ENCODE measurements at places on chromosomes 6 and 20.

- no peak for DNase-seq
Measured at GRCh38 chr6:10307476-10307875, 107.4 kb downstream of the TFAP2A start.

DNA sequence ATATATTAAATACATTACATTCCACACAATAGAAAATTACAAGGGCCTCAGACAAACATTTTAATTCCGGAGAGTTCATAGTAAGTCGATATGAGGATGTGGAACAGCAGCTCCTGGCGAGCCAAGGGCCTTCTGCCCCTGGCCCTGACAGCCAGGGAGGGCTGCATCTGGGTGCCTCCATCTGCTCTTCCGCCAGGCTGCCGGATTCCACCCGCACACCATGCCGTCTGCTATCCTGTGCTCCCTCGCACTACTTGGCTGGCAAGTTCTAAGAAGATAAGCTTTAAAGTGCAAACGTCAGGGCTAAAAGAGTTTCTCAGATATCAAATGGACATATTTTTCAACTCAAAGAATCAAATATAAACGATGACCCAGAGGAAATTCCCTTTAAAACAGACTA is 656.3 kb upstream of the NOX3 start:
- DNase-seq, result no peak

- no peak for DNase-seq
Measured at GRCh38 chr20:9147547-9148024, 78.7 kb downstream of the PLCB4 start.

DNA sequence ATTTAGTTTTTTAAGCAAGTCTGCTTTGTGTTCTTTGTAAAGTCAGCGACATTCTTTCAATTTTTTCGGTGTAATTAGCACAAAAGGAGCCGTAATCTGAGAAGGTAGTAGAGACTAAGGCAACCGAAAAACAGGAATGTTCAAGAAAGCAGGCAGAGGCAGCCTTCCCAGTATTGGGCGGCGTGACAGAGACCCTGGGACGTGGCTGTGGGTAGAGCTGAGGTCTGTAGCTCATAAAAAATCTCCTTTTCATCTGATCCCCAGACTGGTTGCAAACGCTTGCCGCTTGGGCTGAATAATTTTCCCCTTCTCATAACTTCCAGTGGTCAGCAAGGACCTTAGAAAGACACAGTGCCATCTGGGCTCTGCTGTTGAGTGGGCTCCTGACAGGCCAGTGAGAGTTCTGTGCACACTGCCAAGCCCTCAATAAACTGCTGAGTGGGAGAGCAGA is 30.8 kb downstream of the GNAS start:
- DNase-seq, result no peak

DNA sequence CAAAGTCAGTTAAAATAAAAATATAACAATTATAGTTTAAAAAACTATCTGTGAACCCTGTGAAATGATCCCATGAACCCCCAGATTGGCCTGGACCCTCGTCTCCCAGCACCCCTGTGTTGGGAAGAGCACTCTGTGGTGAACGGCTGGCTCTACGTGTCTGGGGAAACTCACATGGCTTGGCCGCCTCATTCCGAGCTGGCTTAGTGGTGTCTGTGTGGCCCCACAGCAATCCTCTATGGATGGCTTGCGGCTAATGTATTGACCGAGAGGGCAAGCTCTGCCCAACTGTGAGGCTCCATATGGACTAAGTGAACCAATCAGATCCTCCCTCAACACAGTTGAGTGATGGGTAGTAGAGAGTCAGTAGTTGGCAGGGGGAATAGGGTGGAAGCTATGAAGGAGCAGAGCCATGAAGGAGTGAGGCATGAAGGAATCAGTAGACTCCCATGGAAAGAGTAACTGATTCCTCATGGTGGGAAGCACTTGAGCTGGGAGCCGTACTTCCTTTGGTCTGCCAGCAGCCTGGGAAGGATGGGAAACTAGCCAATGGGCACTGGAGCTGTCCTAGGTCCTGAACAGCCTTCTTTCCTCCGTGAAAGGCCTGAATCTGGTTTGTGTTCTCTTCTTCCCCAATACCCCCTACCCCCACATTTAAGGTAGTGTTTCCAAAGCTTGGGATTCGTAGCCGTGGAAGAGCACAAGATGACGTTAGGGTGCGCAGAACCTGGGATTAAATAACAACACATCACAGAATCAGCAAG is 21.6 kb upstream of the ZNF831 start:
- no peak for DNase-seq

GRCh38 chr6:6674872-6675271 is 86.4 kb downstream of the LY86 start:
- DNase-seq, result no peak

- DNase-seq, result no peak
Measured at GRCh38 chr20:63546956-63547724, 409 bp downstream of the SRMS start.

DNA sequence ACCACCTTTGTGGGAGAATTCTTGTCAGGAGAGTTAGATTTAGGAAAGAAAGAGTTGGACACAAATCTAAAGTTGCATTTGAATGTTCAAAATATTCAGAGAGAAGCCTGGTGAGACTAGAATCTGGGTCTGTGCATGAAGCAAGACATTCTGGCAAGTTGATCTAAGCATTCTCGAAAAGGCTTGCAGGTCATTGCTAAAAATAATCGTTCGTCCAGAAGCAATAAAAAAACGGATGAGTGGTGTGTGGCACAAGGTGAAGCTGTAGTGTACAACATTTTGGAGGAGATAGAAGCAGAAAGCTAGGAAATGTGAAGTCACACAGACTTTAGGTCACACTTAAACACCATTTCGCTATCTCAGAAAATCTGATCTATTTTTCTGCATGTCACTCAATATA is 114.9 kb upstream of the IFNGR1 start:
- no peak for DNase-seq

DNA sequence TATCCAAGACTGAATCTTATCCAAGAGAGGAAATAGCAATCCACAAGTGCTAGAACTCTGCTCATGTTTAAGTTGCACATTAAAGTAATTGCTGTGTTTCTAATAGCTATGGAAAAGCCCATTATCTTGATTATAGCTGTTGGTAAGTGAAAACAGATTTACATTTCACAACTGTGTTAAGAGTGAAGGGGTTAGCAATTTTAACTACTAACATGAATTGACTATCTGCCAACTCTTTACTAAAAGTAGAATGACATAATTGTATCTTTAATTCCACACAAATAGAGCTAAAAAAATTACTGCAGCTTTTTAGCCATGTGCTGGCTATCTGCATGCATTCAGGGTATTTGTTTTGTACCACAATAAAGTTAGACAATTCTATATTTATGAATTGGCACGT is 277.9 kb upstream of the IRAK1BP1 start:
- no peak for DNase-seq

- DNase-seq, result no peak
Measured at GRCh38 chr6:132107896-132108295, 156.7 kb upstream of the CCN2 start.

GRCh38 chr6:22112461-22112860 is 184.4 kb downstream of the PRL start:
- DNase-seq, result no peak

DNA sequence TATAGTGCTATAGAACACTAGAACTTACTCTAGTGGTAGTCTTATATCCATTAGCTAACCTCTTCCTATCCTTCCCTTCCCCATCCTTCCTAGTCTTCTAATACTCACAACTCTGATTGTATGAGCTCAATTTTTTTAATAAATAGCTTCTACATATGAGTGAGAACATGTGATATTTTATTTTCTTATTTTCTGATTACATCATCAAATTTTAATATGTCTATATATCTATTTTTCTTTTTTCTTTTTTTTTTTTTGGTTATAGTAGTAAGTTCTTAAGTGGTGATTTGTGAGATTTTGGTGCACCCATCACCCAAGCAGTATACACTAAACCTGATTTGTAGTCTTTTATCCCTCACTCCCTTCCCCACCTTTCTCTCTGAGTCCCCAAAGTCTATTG is 112.5 kb downstream of the JAG1 start:
- no peak for DNase-seq

GRCh38 chr20:57882451-57883161 is 172.8 kb upstream of the PMEPA1 start:
- DNase-seq, result no peak

GRCh38 chr20:50346374-50347283 is 156.0 kb downstream of the CEBPB start:
- no peak for DNase-seq

- no peak for DNase-seq
Measured at GRCh38 chr6:5220443-5220842, 40.3 kb downstream of the LYRM4 start.

DNA sequence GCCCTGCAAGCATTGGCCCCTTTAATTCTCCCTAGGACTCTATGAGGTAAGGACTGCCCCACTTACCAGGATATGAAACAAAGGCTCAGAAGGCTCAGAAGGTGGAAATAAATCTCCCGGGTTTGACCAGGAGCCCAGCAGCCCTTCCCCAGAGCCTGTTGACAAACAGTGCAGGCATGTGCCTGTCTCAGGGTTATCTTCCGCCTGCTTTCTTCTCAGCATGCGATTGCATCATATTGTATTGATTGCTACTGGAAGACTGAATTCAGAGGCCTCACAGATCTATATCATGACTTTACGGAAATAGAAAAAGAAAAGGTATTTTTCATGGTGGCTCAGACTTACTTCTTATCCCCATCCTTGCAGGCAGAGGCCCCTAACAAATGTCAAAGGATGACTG is 92.7 kb downstream of the PHACTR3 start:
- DNase-seq, result no peak

DNA sequence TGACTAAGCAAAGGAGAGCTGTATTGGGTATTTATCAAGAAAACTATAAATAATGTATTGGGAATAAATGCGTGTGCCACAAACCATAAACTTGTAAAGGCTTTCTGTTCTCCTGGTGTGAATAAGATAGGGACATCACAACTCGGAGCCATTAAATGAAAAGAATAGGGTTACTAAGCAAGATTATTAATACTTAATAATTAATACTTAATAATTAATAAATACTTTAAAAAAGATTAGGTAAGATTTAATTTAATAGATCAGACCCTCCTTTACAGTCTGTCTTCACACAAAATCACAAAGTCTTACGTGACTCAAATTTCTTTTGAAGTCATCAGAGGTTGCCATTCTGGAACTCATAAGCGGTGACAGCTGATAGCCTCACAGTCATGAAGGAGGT is 648.9 kb downstream of the PRKN start:
- no peak for DNase-seq

- DNase-seq, result no peak
Measured at GRCh38 chr6:1491591-1492319, 102.4 kb downstream of the FOXF2 start.

DNA sequence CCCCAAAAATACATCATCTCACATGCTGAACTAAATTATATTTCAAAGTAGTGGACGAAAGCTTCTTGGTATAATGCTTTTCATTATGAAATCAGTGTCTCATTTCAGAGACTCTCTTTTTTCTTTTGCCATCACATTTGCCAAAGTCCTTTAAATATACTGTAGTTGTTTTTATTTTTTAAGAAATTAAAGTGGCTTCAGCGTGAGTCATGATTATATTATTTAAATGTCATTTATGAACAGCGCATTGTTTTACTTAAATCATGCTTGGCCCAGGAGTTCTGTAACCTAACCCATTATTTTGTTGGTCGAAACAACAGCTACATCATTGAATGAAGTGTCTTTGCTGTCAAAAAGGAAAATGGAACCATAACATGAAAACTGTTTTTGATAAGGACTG is 100.9 kb downstream of the CD109 start:
- no peak for DNase-seq

DNA sequence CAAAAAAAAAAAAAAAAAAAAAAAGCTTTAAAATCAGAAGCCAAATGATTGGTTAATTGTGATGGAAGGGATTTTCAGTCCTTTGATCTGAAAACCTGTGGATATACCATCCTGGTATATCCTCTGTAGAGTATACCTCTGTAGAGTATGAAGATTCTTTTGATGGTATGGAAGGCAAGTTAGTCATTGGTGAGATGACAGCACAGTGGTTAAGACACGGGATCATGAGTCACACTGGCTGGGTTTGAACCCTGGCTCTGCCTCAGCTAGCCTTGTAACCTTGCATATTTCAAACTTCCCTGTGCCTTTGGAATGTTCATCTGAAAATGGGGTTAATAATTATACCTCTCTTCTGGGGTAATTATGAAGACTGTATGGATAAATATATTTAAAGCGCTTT is 179.3 kb downstream of the CARMIL1 start:
- no peak for DNase-seq

- DNase-seq, result no peak
Measured at GRCh38 chr6:154386848-154387717, 30.5 kb upstream of the IPCEF1 start.

DNA sequence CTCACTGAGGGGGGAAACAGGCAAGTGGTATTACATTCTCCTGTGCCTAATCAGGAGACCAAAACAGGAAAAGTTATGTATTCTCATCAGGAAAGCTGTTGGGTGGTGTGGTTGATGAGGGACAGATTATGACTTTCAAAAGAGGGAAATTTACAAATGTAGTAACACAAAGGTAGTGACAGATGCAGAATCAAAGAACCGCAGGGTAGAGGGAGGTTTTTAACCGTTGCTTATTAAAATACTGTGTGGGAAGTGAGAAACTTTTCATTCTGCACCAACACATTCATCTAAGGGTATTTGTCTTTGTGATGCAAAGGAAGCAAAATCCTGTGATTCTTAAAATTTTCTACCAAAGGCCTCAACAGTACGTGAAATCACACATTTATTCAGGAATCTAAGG is 288.2 kb upstream of the MAN1A1 start:
- DNase-seq, result peak; percentile 23

- no peak for DNase-seq
Measured at GRCh38 chr6:125942672-125943527, 13.7 kb upstream of the HINT3 start.

DNA sequence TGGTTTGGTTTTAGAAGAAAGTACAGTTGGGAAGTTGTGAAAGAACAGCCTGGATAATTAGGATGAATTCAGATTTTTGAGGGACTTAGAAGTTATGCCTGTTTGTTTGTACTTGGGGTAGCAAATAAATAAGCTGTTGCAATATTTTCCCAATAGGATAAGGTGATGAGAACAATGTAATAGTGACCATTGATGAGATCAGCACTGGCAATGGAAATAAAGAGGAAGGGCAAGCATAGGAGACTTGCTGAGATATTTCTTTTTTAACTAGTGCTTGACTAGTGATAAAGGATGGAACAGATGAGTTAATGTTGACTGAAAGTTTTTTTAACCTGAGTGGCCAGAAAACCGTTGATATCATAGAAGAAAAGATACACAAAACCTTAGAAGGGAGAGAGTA is 498.8 kb downstream of the CDKAL1 start:
- DNase-seq, result no peak

- no peak for DNase-seq
Measured at GRCh38 chr6:24743265-24743943, 24.4 kb upstream of the C6orf62 start.

- DNase-seq, result no peak
Measured at GRCh38 chr20:20076297-20077065, 24.1 kb downstream of the CFAP61 start.

DNA sequence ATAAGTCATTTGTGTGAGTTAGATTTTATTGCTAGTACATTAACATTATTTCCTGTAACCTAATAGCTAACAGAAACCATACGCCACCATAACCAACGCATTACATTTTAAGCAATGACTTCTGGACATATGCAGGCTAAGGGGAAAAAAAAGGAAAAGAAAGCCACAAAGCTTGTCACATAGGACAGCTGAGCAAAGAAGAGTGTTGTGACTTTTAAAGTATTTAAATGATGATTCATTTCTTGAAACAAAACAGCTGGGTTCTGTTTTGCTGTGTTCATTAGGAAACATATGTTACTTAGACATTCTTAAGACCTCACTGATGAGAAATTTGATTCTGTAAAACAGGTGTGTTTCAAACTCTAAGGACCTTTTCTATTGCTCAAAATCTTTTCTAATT is 171.4 kb downstream of the COL9A1 start:
- no peak for DNase-seq

Measured in KG1 (cell line).